ENCODE measurements at places on chromosomes 1 and 21.
A peak's percentile ranks its signal among the peaks of the same experiment; 100 is the strongest.

DNA sequence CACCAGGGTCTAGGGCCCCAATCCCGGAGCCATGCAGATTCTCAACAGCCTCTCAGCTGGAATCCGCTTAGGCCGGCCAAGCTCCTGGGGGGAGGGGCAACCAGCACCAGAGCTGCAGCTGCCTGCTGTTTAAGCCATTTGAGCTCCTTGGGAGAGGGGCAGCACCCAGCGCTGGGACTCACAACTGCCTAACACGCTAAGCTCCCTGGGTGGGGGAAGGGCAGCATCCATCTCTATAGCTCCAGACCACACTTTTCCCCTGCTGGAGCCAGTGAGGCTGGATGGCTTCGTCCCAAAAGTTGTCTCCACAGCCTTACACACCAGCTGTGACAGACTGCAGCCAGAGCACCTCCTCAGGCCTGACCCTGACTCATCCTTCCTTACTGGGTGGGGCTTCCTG is 6.9 kb upstream of the PTGFR start:
- DNase-seq: no peak

DNA sequence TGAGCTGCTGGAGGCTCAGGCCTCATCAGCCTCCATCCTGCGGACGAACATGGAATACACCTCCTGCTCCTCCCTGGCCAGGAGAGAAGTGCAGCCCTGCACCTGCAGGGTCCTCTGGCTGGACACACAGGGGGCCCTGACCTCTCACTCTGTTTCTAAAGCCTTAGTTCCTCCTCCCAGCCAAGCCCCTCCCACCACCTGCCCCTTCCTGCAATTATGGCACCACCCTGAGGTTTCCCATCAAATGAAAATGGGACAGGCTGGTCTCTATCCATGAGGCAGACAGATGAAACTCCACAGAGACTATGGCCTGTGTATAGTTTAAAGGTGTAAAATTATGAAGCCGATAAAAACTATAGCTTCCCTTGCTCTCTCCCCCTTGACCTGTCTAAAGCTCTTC is 42.6 kb downstream of the CACNA1S start:
- no peak for DNase-seq

DNA sequence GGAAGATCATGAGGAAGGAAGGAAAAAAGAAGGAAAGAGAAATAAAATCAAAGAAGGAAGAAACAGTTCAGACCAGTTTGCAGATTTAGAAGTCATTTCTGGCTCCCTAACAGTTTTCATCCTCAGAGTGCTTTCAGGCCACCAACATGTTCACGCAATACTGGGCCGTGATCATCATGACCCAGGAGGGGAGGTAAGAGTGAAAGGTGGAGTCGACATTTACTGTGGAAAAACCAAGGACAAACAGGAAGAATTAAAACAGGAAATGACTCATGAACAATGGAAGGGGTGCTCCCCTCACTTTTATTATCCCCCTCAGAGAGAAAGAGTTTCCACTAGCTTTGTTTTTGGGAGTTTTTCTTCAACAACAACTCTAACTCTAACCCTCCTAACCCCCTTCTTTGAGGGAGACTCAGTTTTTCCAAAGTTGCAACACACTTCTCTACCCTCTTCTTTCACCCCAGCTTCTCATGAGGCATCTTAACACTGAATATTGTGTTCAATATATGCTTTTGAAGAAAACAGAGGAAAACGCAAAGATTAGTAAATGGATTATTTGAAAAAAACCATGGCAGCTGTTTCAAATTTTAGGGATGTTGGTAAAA is 60.4 kb downstream of the VANGL2 start:
- peak; percentile 59 for DNase-seq

DNA sequence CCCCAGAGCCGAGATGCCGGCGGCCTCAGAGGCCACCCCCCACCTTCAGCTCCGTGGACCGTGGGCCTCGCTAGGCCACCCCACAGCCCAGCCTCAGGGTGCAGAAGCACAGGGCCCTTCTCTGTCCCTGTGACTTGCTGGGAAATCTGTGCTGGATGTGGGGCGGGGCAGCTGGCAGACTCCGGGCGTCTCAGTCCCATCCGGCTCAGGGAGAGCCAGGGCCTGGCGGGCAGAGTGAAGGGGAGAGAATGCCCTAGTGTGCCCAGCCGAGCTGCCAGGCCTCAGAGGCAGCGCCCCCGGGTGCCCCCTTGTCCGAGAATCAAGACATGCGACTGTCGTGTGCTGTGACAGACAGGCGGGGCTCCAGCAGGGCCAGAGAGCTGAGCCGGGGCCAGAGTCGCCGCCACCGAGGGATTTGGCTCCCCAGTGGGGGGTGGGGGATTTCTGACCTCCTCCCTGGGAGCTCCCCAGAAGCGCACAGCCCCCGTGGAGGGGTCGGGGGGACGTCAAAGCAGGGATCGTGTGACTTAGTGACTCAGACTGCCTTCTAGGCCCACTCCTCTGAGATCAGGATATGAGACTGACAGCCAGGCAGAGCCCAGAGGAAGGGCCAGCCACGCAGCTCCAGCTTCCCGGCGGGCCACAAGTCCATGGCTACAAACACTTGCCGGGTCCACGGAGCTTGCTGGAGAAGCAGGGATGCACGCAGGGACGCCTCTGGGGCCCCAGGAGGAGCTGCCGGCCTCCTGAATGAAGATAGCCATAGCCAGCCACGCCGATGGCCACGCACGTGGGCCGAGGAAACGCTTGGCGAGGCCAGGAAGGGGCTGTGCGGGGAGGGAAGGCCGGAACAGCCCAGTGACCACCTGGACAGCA is 11.9 kb downstream of the COL6A1 start:
- DNase-seq: no peak

DNA sequence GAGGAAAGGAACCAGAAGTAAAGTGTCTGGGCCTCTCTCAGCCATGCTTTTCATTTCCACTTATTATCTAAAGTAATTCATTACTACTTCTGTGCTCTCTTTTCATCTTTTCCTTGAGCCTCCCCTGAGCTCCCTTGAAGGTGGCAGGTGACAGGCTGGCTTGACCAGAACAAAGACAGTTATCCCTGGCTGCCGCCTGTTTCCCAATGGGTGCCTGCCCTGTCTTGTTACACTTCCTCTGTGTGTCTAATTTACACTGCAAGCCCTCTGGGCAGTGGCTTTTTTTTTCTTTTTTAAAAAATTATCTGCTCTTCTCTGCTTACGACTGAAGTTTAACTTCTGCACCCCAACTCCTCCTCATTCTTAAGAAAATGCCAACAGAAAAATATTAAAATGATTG is 113.4 kb downstream of the NGF start:
- DNase-seq: no peak

DNA sequence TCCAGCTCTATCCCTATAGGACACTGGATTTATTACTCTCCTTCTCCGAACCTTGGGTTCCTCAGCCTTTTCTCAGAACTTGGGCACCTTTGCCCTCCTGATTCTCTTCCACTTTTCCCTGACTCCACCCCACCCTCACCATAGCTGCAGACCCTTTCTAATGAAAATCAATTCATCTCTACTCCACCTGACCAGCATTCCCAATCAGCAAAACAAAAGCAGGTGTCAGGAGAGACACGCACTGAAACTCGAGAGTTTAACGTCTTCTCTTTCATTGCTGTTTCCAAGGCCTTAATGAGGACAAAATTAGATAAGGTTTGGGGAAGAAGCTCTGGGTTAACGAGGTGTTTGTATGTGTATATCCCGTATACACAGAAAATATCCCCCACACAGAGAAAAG is 208.8 kb downstream of the PLPP3 start:
- DNase-seq: no peak

GRCh38 chr1:248596615-248597014 is 885 bp downstream of the OR2T10 start:
- DNase-seq: no peak

DNA sequence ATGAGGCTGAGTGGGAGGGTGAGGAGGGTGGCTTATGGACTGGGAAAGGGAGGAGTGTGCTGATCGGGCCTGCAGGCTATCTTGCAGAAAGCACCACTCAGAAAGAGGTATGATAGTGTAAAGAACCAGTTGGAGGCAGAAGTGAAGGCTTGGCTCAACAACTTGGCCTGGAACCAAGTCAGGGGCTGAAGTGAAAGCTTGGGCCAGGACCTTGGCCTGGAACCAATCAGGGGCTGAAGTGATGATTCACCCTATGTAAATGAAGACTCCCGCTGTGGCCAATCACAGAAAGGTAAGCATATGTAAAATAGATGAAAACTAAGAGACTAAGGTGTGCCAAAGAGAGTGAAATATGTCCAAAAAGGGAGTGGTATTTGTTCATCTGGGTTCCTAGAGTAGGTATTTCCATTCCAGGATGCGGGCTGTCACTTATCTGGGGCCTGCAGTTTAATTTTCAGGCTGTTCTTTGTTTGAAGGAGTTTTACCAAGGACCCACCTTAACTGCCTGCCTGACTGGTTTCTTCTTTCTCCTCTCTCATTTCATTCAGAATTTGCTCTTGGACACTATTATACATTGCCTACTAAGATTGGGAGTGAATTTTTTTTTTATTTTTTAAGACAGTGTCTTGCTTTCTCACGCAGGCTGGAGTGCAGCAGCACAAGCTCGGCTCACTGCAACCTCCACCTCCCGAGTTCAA is 5.1 kb upstream of the RFX5 start:
- DNase-seq: no peak

- DNase-seq: no peak
These were observed 26.1 kb downstream of the NADK start for GRCh38 chr1:1752190-1752589.

DNA sequence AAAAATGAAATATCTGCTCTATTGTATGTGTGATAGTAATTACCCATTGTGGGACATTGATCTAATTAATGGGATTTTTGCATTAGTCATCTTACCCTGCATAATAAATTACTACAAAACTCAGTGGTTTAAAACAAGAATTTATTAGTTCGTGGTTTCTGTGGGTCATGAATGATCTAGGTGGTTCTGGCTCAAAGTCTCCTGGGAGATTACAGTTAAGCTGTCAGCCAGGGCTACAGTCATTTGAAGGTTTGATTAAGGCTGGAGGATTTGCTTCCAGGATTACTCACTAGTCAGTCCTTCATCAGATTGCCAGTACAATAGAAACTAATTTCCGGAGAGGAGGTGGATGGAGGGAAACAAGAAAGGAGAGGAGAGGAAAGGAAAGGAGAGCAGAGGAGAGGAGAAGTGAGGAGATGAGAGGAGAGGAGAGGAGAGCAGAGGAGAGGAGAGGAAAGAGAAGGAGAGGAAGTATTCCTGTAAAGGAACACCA is 60.4 kb upstream of the TNFSF4 start:
- DNase-seq: no peak

DNA sequence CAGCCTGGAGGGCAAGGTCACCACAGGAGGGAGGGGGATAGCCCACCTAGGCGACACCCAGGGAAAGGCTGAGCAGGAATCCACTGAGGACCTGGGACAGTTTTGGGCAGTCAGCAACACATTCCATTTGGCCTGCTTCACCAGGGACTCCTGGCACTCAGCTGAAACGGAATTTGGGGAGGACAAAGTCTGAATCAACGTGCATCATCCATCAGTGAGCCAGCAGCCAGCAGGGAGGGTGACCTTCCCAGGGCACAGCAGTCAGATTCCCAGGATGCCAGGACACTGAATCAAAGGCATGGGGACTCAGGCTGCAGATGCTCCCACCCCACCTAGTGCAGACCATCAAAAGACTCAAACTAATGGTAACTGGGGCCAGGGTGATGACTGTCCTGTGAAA is 4.6 kb downstream of the SH3BP5L start:
- no peak for DNase-seq

GRCh38 chr1:20029178-20029912 is 40.6 kb upstream of the PLA2G5 start:
- DNase-seq: no peak

DNA sequence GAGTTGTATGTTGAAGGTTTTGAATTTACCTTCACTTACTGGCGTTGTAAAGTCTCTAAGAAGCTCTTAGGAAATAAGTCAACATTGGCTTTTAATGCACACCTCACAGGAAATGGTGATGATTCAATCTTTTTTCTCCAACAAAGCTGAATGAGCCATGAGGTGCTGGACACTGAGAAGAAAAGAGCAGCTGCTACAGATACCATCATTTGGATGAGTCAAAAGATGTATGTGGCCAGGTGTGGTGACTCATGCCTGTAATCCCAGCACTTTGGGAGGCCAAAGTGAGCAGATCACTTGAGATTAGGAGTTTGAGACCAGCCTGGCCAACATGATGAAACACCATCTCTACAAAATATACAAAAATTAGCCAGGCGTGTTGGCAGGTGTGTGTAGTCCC is 3.3 kb upstream of the IL23R start:
- peak; percentile 61 for DNase-seq

DNA sequence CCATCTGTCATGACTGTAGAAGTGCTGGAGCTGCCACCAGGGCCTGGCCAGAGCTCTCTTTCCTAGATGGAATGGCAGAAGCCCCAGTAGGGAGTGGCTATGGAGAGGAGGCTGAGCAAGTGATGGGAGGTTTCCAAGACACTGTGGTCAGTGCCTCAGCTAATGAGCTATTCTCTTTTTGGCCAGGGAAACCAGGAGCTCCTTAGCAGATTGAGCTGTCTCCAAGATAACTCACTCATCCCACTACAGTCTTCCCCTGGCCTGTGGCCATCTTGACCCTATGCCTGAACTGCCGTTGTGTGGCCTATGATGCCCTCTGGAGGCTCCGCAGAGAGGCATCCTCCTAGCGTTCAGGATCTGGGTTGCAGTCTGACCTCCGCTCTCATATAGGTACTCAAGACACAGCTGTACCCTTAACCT is 60.5 kb downstream of the ERI3 start:
- DNase-seq: no peak

GRCh38 chr1:94580367-94581115 is 39.0 kb upstream of the F3 start:
- no peak for DNase-seq

DNA sequence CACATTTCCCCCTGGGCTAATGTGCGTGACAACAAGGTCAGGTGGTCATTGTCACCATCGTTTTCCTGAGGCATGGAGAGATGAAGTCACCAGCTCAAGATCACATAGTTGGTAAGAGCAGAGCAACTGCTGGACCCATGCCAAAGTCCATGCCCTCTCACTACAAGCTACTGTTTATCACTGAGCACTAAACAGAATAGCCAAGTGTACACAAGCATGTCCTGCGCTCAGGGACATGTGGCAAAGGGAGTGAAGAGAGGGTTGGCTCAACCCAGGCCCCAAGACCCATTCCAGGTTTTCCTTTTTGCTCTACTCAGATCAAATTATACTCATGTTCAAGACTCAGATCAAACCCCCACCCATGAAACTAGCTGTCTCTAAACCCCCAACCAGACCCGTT is 20.8 kb downstream of the LRRC52 start:
- no peak for DNase-seq

- no peak for DNase-seq
These were observed 3.5 kb upstream of the TRIT1 start for GRCh38 chr1:39886757-39887231.

- no peak for DNase-seq
These were observed 38.8 kb downstream of the CDCP2 start for GRCh38 chr1:54114001-54114400.

GRCh38 chr1:101993710-101994109 is 3.0 kb downstream of the OLFM3 start:
- DNase-seq: no peak

All from activated CD4-positive, alpha-beta T cell treated with anti-CD3 and anti-CD28 coated beads, Interleukin-2, amount 50 U/mL, for 48 hours (primary cell).